ENCODE measurements at places on chromosomes 7 and 10.
A peak's percentile ranks its signal among the peaks of the same experiment; 100 is the strongest.

DNA sequence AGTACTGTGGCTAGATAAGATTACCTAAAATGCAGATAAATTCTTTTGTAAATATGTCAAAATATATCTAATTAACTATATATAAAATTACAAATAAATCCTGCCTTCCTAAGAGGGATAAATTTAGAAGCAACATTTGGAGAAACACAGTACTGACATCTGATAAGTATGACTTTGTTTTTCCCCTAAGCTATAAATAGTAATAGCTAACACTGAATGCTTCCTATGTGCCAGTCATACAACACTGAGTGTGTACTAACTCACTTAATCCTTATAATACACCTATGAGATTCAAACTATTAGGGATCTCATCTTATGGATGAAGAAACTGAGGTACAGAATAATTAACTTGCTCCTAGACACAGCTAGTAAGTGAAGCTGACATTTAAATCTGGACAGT is 733.4 kb downstream of the MAGI2 start:
- no peak for DNase-seq

GRCh38 chr10:50358925-50359687 is 107.8 kb upstream of the ASAH2 start:
- DNase-seq = no peak

- no peak for DNase-seq
Observed at GRCh38 chr10:71706216-71707121, 13.1 kb downstream of the C10orf105 start.

DNA sequence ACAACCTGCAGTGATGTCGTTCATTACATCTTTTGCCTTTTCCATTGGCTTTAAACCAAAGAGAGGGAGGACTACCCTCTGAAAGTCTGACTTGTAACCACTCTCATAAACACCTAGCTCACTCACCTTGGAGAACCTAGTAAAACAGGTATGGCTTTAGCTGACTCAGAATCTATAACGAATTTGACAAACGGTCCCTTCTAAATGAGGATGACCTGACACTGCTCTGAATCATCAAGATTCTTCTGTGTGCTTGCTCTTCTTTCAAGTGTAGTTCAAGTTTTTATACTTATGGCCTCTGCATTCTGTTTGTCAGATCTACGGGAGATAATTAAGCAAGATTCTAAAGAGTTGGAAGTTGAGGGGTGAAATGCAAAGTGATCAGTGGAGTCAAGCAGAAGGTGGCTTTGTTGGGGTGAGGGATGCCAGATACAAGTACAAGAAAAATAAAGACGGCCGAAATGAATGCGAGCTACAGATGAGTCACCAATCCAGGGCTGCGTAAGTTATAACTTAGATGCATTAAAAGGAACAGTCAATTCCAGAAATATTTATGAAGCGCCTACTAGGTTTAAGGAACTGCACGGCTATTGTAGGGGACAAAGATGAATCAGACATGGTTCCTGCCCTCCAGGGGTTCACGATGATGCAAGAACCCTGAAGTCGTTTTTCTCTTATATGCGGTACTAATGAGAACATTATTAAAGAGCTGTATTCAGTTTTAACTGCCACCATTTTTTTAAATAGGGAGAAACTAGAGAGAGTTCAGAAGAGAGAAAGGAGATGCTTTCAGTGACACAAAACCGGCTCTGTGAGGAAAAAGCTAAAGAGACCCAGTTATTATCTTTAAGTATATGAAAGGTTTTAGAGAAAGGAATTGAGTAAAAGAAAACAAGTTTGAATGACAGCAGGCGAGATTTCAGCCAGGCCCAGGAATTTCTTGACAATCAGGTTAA is 6.5 kb downstream of the HIPK2 start:
- DNase-seq = no peak

GRCh38 chr10:11437391-11438142 is 173.9 kb downstream of the USP6NL start:
- peak; percentile 16 for DNase-seq

- no peak for DNase-seq
Observed at GRCh38 chr10:52420656-52421055, 106.6 kb downstream of the DKK1 start.

DNA sequence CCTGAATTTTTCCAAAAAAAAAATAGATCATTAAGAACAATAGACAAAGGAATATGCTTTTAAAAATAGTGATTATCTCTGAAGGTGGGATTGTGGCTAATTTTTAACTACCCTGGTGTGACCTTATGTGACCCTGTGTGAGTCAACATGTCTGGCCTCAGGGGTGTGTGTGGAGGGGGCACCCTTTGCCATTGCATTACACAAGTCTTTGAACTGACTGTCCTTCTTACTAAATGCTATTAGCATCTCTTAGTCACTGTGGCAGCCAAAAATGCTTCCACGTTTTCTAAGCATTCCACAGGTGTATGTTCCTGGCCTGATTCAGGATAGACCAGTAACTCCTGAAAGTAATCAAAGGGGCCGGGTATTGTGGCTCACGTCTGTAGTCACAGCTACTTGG is 175.4 kb downstream of the MGMT start:
- DNase-seq = no peak

GRCh38 chr7:104723001-104723400 is 291.0 kb upstream of the KMT2E start:
- DNase-seq = no peak

DNA sequence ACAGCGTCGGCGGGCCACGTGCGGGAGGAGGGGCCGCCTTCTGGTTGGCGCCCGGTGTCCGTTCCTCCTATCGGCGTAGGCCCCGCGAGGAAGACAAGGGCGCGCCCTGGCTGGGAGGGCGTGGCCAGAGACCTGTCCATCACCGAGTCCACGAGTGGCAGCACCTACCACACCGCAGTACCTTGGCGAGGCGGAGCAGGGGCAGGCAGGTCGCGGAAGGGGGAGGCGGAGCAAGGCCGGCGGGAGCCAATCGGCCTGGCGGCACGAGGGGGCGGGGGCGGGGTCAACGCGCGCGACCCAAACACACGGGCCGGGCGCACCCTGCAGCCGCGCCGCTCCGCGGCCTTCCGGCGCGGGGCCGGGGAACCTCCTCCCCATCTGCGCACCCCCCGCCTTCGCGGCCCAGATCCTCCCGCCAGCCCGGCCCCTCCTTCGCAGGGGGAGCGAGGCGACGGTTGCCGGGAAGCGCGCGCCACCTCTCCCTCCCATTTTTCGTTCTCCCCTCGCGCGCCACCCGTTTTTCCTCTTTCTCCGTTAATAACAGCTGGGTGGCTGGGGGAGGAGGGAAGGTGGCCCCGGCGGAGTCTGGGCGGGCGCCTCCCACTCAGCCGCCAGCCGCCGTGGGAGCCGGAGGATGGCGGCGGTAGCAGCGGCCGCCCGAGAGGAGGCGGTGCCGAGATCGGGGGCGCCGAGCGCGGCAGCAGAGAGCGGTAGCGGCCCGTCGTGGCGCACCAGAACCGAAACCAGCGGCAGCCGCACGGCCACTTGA is at the start of gene ZNRF2:
Gene ZNRF2 (plus strand): TSS at position 300 of the 769 bp plus-strand sequence. CDS start 761 bp downstream, outside the sequence.
- peak; percentile 98 for DNase-seq

Measured in DMS79 (cell line).